ENCODE measurements at places on chromosomes 5 and 9. TPM values are rescaled to one million over a fixed set of nuclear protein-coding genes. Genes with fewer than 3 reads are reported as not detected.

- no peak overlapping the region for H3K4me3 ChIP-seq
- no peaks in the 10 kb centered on the region for H3K27me3 ChIP-seq
- H3K27ac ChIP-seq = no peak overlapping the region
- no peaks in the 10 kb centered on the region for H3K4me1 ChIP-seq
- no peaks in the 10 kb centered on the region for H3K36me3 ChIP-seq
These were observed 281.4 kb downstream of the DMRT2 start for GRCh38 chr9:1331546-1332038.

DNA sequence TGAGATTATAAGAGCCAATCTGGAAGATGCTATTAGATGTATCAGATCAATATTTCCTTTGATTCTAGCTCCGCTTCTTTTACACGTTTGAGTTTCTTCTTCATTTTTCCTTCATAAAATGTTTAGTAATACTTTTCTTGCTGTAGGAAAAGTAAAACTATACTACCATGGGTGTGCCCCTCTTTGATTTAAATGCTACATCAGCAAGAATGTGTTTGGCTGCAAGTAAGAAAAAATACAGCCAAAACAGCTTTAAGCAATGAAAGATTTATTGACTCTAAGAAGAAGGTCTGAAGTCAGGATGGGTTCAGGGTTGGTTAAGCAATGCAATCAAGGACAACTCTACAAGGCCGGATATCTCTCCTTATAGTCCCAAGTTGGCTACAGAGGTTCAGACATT lies 126.4 kb downstream of the KCTD16 start:
- H3K27ac ChIP-seq = no peak overlapping the region
- no peaks in the 10 kb centered on the region for H3K36me3 ChIP-seq
- H3K4me3 ChIP-seq = no peak overlapping the region
- no peaks in the 10 kb centered on the region for H3K27me3 ChIP-seq
- no peak for DNase-seq

The KIF27 gene
- total RNA-seq = 2.8 TPM

The ZFP62 gene
- 27.6 TPM for total RNA-seq

The LHX3 gene
- total RNA-seq = not detected

GRCh38 chr5:68316469-68316868 lies 100.9 kb downstream of the PIK3R1 start:
- H3K4me3 ChIP-seq = no peak overlapping the region
- H3K27ac ChIP-seq = peak overlapping the region; percentile 17
- no peaks in the 10 kb centered on the region for H3K27me3 ChIP-seq
- peaks cover 8% of the 10 kb centered on the region for H3K4me1 ChIP-seq
- no peak for DNase-seq
